ENCODE measurements at places on chromosomes 3 and 15.
A peak's percentile ranks its signal among the peaks of the same experiment; 100 is the strongest.

DNA sequence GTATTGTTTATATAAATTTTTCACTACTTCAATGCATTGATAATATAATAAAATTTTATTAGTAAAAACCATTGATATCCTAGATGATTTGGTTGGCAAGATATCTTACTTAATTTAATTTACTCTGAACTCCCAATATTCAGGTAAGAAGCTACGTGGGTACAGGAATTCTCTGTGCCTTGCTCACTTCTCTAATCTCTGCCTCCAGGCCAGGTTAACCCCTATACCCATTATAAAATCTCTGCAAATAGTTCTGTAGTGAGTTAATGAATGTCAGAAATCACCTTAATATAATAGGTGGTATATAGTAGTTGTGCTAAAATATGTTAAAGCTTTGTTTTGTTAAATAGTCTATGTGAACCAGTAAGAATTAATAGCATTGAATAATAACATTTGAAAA lies 465.2 kb downstream of the NLGN1 start:
- DNase-seq, result no peak

GRCh38 chr3:191296041-191296541 lies 33.1 kb upstream of the CCDC50 start:
- no peak for DNase-seq

- DNase-seq, result no peak
Measured at GRCh38 chr15:71149646-71150557, 34.6 kb downstream of the THSD4 start.

- DNase-seq, result no peak
Measured at GRCh38 chr3:66740260-66740659, 239.4 kb upstream of the LRIG1 start.

GRCh38 chr3:88132894-88133293 lies 16.9 kb upstream of the C3orf38 start:
- DNase-seq, result no peak

DNA sequence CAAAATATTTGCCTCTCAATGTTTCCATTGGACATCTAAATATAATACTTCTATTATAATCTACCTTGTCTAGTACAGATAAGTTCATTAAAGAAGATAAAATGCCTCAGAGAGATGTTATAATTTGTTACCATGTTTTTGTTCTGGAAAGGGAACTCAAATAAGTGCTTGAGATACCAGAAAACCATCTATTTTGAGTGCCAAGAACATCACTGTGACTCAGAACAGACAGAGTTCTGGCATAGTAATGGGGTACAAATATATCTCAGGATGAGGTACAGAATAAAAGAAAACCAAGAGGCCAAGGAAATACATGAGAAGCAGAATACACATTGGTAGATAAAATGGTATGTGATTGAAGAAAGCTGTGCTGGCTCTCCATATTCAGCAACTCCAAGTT lies 58.9 kb downstream of the IMPG2 start:
- no peak for DNase-seq

GRCh38 chr3:158103887-158104327 lies 2.3 kb downstream of the SHOX2 start:
- DNase-seq, result no peak

DNA sequence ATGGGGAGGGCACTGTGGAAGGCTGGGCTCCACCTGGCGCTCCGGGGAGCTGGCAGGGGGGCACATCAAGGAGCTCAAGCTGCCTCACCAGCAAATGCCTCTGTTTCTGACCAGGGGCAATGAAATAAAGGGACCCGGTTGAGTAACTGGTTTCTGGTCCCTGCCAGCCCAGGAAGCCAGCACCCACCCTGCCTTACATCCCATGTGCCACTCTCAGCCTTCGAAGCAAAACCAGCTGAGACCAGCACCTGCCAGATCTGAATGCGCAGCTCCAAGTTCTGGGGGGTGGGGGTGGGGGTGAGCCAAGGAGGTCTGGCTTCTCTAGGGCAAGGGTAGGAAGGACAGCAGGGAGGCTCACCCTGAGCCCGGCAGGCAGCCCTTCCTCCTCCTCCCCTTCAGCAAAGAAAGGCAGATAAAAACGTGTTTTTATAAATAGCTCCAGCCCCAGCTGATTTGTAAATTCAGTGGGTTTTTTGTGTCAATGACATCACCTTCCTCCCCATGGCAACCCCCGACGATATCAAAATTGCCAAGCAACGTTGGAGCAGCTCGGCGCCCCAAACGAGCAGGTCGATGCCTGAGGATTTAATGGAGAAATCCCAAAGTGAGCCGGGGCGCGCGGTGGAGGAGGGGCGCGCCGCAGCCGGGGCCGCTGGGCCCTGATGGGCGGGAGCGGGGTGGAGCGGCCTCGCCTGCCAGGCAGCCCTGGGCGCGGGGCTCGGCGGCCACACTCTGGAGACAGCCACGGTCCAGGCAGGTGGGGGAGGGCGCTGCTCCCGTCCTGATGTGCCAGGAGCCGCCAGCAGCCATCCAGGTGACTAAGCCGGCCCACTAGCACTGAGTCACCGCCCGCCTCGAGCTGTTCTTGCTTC lies at the start of gene PAK6:
Gene PAK6 (plus strand): TSS at position 532 of the 872 bp plus-strand sequence. CDS start 25,723 bp downstream, outside the sequence.
- DNase-seq, result peak; percentile 55

- DNase-seq, result peak; percentile 61
Measured at GRCh38 chr15:89472785-89473256, 23.6 kb downstream of the RHCG start.

- DNase-seq, result no peak
Measured at GRCh38 chr3:143152043-143152442, 32.5 kb downstream of the CHST2 start.

DNA sequence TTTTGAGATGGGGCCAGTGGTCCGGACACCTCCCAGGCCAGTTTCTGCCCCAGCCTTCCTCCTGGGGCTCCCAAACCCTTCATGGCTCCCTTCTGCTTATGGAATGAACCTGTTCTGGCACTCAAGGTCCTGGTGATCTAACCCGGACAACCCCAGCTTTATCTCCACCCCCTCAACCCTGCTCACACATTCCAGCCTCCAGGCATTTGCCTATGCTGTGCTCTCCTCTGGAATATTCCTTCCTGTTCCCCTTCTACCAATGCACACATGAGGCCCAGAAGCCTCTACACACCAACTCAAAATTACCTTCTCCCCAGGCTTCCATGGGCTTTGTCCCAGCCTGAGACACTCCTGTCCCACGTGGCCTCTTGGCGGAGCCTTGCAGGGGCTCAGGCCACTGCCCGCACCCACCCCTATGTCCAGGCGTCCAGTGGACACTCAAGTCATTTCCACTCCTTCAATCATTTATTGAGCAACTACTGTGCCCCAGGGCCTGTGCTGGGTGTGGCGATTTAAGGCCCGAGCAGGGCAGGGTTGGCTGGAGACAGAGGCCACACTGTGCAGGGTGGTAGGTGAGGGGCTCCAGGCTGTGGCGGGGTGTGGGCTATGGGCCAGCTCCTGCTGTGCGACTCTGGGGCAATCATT lies 18.8 kb downstream of the PLXND1 start:
- no peak for DNase-seq

- no peak for DNase-seq
Measured at GRCh38 chr15:83204697-83205096, 2.9 kb downstream of the HDGFL3 start.

- DNase-seq, result no peak
Measured at GRCh38 chr3:18090377-18090776, 334.8 kb downstream of the SATB1 start.

- DNase-seq, result no peak
Measured at GRCh38 chr15:46956456-46956855, 760.8 kb upstream of the SEMA6D start.

- DNase-seq, result no peak
Measured at GRCh38 chr3:102053375-102053989, 204.2 kb downstream of the NFKBIZ start.

DNA sequence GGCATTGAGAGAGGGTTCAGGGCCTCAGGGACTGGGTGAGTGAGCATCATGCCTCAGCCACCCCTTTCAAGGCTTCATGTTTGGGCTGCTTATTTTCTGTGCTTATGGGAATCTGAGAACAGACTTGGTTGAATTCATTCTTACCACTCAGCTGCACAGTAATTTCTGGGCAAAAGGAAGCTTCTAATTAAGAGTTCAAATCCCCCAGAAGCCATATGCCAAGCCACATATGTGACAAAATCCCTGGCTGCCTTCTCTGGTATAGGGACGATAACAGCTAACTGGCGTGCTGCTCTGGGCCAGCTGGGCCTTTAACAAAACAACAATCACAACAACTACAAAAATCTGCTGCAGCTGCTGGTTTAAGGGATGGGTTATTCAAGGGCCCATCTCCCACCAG lies 181.0 kb upstream of the ANKRD28 start:
- no peak for DNase-seq

- no peak for DNase-seq
Measured at GRCh38 chr3:129058441-129059200, 2.0 kb upstream of the GP9 start.

GRCh38 chr3:124168271-124168670 lies 176.3 kb upstream of the ROPN1 start:
- no peak for DNase-seq

- no peak for DNase-seq
Measured at GRCh38 chr3:64488939-64489338, 198.9 kb downstream of the ADAMTS9 start.

GRCh38 chr3:157500232-157500631 lies 3.0 kb downstream of the VEPH1 start:
- DNase-seq, result no peak
